ENCODE measurements at places on chromosomes 6 and 20.

- DNase-seq: peak; percentile 74
These were observed 238.5 kb downstream of the ZFAND3 start for GRCh38 chr6:38057994-38058393.

- no peak for DNase-seq
These were observed 174.0 kb upstream of the FOXQ1 start for GRCh38 chr6:1137849-1138248.

DNA sequence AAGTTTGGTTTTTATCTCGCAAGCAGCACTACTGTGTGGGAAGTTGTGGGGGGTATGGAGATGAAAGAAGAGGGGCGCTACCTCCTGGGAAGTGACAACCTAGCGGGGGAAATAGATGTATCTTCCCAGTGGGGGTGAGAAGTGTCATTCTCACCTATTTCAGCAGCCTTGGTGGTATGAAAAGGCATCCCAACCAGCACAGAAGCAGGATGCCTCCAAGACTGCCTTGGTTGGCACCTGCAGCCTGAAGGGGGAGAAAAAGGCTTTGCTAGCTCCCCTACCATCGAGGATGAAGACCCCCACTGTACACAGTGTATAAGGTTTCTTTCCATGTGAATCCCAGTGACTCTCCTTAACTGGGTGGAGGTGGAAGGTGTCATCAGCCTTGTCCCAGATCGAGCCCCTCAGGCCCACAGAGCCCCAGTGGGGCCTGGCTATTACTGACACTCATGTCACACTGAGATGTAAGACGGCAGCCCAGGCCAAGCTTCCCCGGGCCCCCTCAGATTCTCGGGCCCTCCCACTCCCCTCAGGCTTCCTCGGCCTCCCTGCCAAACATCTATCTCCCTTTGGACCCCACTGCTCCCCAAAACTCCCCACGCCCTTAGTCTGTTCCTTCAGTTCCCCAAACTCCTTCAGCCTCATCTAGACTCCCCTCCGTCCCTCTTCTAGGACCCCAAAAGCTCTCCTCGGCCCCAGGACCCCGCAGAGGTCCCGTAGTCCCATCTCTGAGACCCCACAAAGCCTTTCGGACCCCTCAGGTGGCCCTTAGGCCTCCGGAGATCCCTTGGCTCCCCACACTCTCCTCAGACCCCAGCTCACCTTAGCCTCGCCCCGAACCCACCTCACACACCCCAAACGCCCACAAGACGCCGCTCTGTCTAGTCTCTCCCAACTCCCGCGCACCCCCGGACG is 688 bp downstream of the COMMD7 start:
- peak; percentile 53 for DNase-seq

DNA sequence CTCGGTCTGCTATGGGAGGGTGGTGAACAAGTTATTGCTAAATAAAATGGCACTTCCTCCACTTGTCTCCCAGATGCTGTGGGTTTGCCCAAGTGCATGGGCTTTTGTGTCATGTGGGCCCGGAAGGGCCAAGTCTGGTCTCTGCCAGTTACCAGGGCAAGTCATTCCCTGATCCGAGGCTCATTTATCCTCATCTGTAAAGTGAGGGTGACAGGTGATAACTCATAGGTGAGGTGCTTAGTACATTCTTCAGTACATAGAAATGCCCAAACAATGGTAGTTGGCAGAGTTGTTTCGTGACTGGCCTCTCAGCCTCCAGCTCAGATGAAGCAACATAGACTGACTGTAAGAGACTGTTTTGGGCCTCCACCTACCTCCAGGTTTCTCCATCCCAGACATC is 2.0 kb upstream of the MUCL3 start:
- no peak for DNase-seq

GRCh38 chr6:35541836-35542235 is 29.1 kb upstream of the TULP1 start:
- DNase-seq: no peak

DNA sequence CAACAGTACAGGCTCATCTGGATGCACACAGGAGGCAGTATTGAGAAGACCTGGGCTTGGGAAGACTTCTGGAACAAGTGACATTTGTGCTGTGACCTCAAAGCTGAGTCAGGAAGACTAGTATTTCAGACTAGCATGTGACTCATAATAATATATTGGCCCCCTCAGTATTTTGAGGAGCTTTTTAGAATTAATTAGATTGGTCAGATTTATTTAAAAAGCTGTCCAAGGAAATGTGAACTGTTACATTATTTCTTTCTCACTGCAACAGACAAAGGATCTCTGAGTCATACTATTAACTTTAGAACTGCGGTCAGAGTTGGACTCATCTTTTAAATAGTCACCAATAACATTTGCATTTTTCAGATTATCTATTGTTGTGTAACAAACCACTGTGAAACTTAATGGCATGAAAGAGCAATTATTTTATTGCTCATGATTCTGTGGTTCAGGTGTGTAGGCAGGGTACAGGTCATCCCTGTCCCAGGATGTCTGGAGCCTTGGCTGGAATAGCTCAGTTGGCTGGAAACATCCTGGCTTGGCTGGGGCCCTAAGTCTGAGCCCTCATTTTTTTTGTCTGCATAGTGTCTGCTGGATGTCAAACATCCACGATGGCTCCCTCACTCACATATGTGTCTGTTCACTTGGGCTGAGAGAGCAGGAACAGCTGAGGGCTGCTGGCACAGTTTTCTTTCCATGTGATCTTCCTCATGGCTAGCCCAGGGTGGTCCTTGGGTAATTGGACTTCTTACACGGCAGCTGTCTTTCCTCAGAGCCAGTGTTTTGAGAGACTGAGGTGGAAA is 46.9 kb downstream of the MAP3K4 start:
- no peak for DNase-seq

DNA sequence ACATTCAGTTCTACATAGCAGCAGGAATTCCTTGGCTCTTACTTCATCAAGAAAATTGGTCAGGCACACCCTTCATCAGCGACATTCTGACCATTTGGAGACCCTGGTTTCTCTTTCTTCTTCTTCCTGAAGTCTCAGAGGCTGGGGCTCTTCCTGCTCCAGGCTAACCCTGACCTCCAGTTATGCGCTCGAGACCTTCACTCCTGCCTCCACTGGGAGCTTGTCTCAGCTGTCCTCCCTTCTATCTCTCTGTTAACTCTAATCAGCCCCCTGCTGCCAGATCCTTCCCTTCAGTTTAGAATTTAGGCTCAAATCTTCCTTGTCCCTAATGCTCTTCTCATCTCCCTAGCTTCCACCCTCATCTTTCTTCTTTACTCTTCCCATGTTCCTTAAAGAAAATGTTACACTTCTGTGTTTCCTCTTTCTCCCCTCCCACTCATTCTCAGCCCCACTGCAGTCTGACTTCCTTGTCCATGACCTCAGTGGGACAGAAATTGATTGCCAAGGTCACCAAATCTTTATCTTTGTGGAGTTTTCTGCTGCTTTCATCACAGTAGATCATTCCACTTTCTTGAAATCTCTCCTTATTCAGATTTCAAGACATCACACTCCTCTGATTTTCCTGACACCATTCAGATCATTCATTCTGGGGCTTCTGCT is 8.4 kb upstream of the HLA-DOA start:
- no peak for DNase-seq

GRCh38 chr6:168825226-168826077 is 384.5 kb downstream of the SMOC2 start:
- no peak for DNase-seq

DNA sequence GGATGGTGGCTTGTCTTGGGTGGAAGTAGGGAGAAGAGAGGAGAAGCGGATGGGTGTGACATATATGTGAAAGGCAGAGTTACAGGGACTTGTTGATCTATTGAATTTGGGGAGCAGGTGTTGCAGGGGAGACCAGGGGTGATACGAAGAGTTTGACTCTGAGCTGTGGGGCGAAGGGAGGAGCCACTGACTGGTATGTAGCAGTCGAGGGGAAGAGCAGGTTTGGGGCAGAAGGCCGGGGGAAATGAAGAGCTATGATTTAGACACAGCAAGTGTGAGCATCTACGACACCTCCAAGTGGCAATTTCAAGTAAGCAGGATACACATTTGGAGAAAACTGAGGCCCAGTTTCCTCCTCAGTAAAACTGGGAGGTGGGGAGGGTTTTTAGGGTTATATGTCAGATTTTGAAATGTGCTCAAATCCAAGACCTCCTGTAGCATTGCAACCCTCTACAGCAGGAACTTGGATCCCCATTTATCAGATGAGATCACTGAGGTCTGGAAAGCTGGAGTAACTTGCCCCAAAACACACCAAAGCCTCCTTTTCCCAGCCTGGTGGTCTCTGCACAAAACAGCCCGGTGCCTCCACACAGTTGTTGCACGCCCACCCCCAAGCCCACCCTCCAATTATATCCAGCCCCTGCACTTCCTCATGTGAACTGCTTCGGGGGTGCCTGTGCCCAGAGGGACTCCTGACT is 137.8 kb downstream of the PREX1 start:
- no peak for DNase-seq

GRCh38 chr6:84027340-84028181 is 6.0 kb upstream of the MRAP2 start:
- no peak for DNase-seq

DNA sequence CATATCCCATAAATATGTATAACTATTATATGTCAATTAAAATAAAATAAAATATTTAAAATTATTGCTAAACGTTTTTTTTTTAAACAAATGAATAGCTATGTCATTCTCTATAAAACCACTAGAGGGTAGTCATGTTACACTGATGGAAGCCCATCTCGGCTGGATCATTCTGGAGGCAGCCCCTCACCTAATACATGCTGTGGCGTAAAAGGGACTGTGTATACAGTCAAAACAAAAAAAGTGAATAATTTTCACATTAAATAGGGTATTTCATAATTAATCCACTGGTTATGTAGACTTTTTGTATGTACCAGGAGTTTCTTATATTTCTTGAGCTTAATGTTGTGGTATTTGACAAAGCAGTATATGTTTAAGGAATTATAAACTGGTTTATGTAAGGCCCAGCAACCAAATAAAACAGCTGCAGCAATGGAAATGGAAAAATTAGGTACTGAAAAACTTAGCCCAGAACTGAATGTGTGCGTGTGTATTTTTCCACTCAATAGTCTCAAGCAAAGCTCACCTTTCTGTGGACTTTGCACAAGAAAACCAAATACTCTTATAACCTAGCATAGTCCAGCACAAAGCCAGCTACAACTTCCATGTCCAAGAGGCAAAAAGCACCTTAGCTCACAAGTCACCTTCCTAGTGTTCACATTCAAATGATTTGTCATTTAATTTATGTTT is 81.7 kb downstream of the COL9A1 start:
- DNase-seq: no peak

DNA sequence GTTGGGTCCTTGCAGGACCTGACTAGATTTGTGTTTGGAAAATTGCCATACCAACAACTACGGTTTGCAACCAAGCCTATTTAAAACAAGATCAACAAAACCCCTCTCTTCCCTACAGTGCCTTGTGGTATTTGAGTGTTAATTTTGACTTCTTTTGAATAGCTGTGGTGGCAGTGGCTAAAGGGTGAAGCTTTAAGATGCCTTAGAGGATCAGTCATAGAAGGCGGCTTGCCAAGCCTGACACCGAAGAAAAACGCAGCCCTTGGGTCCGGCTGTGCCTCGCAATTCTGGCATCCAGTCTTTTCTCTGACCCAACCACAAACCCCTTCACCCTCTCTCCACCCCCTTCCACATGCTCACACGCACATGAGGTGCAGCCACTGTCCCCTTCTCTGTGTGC is 32.6 kb downstream of the BMP6 start:
- DNase-seq: no peak

DNA sequence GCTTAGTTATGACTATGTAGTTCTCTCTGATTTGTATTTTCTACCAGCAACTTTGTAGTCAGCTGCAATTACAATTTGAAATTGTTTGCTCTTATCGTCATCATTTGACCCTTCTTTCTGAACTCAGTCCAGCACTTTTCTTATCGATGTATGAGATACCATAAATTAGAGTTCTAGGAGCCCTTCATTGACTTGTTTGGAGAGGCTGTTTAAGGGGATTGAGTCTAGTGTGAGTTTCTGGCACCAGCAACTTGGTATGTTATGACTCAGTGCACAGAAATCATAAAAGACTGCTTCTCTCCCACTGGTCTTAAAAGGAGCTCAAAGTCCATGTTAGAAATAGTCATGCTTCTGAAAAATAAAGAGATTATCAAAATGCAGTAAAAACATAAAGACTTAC is 190.3 kb downstream of the TENT5A start:
- DNase-seq: no peak

DNA sequence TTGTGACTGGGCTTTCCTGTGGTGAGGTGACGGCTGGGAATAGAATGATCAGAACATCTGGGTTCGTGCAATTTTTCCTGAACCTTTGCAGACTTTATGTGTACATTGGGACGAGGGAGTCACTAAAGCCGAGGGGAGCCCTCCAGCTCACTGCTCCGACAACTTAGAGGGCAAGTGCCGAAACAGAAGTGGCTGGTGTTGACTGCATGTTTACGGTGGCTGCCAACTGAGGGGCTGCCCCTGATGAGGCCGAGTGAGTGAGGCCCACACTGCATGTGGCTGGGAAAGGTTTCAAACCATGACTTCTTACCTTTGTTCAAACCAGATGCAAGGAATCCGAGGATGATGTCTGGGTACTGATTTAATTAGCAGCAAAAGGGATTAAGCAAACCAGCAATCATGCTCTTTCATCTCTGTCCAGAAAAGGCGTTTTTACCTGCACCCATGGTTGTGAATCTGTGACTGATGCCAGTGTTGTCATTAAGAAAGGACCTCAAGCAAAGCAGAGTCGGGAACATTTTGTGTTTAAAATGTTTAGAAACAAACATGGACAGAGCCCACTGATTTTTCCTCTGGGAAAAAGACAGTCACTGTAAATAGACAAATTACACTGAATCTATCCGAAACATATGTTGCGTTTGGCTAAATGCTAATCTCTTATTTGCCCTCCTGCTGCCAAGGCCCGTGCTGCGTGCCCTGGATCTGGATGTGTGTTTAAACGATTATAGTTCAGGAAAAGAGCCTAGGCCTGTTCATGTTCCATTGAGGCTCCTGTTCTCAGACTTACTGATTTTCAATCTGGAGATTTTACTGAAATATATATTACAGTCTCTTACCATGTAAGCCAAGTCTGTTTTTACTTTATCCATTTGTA is 105.1 kb downstream of the UST start:
- DNase-seq: no peak

DNA sequence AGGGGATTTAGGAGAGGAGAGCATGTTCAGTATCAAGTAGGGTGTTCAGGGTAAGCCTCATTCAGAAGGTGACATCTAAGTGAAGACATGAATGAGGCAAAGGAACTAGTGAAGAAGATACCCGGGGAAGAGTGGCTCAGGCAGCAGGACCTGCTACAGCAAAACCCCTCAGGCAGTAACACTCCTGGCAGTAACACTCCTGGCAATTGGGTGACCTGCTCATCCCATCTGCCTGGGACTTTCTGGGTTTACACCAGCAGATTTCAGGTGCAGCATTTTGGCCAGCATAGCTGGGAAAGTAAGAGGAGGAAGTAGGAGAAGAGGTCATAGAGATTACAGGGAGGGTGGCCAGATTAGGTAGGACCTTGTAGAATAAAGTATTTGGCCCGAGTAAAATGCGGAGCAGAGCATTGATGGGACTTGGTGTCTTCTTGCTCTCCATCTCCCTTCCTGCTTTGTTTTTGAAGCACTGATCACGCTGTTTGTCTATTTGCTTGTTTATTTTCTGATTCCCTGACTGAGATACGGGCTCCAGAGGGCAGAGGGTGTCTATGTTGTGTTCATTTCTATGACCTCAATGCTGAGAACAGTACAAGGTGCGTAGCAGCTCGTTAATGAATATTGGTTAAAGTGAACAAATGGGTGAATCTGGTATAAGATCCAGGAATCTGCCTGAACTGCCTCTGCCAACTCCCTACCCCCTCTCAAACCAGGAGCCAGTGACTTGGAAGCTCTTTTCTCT is 88.3 kb downstream of the IYD start:
- no peak for DNase-seq

GRCh38 chr6:53682632-53683031 is 17.1 kb upstream of the KLHL31 start:
- no peak for DNase-seq

All from activated T-cell treated with anti-CD3 and anti-CD28 coated beads, Interleukin-2, amount 50 U/mL, for 48 hours (primary cell).